ENCODE measurements at places on chromosomes 13 and 19.

- DNase-seq = no peak
These were observed 1.5 kb downstream of the PPP2R1A start for GRCh38 chr19:52191389-52191788.

GRCh38 chr13:45108716-45109101 is 11.6 kb upstream of the GTF2F2 start:
- no peak for DNase-seq

- no peak for DNase-seq
These were observed 16.1 kb upstream of the DHRS12 start for GRCh38 chr13:51820016-51820597.

GRCh38 chr13:112573710-112574109 is 14.2 kb downstream of the TUBGCP3 start:
- DNase-seq = no peak

GRCh38 chr19:42269478-42270345 is 660 bp downstream of the CIC start:
- no peak for DNase-seq

DNA sequence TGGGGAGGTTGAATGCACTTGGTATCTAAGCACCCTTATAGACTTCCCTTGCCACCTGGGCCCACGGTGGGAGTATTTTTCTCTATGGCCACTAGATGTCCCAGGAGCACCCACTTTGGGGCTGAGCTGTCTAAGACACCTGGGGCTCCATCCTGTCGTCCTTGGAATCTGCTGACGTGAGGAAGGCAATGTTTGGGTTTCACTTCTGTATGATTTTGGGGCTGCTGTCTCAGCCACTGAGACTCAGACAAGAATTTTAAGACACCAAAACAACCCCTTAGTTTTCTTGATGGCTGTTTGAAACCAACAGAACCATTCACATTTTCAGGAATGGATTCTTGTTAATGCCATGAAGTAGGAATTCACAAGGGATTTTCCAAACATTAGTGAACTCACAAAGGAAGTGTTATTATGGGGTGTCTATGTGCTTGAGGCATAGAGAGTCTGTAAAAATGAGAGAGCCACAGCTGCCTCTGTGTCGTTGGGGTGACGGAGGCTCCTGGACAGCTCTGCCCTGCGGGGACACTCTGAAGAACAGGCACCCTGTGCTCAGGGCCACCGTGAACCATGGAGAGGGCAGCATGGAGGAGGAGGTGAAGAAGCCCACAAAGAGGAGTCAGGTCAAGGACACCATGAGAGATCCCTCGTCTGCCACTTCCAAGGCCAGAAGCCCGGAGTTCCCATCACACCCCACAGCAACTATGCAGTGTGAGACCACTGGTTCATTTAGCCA is 106.8 kb upstream of the SPATA13 start:
- DNase-seq = no peak

DNA sequence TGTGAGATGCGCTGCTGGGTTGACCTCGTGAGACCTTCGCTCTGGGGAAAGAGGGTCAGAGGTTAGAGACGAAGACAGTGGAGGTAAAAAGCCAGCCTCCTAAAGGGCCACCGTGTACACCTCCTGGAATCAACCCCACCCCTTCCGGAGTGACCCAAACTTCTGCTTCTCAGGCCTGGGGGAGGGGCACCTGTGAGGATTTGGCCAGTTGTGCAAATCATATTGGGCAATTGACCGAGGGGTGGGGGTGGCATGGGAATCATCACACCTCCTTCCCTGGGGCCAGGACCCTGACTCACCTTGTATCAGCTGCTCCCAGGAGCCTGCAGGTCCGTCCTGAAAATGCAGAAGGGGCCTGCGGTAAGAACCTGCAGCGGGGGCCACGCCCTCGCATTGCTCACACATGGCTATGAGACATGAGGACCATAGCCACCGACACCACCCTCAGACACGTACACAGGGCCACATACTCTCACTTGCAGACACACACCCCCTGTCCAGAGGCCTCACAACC is 2.8 kb downstream of the TNFSF14 start:
- peak; percentile 27 for DNase-seq

Data from stimulated activated CD8-positive, alpha-beta memory T cell treated with anti-CD3 and anti-CD28 coated beads, Interleukin-15, amount 100 ng/mL, for 4 hours (primary cell).